Suppressor macrophage treated with lipopolysaccharide for 4 hours (primary cell): ENCODE measurements at places on chromosomes 2 and 18.

GRCh38 chr2:119257198-119257597 is 33.6 kb downstream of the STEAP3 start:
- no peak for DNase-seq

DNA sequence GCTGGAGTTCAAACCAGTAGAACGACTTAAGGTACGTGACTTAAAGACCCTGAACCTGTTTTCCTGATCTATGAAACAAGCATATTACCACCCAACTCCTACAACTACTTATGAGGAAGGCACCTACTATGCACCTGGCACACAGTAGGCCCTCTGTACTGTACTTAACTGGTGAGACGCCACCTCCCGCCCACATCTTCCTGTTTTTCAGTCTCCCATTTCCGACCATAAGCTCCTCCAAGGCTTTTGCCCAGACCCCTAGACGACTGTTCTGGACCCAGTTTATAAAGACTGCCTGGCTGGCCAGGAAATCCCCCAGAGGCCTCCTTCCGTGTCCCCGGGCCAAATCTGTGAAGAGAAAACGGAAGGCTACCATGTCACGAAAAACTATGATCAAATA is 1.5 kb downstream of the GALNT14 start:
- peak; percentile 7 for DNase-seq

- no peak for DNase-seq
Observed at GRCh38 chr2:85516653-85517389, 22.1 kb upstream of the MAT2A start.

DNA sequence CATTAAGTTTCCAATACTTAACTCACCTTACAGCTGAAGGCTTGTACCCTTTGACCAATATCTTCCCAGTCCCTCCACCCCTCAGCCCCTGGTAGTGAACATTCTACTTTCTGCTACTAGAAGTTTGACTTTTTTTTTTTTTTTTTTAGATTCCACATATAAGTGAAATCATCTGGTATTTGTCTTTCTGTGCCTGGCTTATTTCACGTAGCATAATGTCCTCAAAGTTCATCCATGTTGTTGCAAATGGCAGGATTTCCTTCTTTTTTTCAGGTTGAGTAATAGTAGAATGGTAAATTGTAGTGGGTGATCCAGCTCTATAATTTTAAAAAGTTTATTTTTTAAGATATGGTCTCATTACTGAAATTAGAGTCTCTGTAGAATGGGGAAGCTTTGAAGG is 316.0 kb downstream of the MTX2 start:
- no peak for DNase-seq

- no peak for DNase-seq
Observed at GRCh38 chr2:54984476-54984875, 65.8 kb downstream of the RTN4 start.
